Substantia nigra (tissue), 51 donors: ENCODE measurements at places on chromosomes 6 and 20.

DNA sequence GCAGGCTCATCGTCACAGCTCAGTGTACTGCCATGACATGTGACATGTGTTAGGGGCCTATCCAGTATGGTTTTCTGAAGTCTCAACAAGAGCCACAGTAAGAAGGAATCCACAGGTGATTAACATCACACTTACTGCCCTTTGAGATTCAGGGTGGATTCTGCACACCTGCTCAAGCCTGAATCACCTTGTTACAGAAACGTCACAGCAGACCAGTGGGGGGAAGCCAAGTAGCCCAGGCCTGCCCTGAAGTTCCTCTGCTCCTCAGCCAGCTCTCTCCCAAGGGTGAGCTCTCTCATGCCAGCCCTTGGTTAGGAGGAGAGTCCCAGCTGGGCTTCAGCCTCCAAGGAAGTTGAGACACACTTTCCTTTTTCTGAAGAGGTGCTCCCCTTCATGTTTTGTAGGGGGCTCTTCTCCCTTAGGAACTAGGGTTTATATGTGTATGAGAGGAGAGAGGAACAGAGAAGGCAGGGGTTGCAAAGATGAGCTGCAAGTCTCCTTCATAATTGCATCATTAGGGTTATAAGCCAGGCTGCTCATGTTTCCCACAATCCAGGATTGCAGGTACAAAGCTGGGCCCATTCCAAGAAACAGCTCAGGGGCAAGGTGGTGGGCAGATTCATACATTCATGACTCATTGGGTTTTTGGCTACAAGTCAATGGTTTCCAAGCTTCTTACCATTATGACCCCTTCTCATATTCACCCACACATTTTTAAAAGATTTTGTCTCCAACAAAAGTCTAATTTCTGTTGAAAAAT lies 11.6 kb downstream of the GSS start:
- no peak for DNase-seq

DNA sequence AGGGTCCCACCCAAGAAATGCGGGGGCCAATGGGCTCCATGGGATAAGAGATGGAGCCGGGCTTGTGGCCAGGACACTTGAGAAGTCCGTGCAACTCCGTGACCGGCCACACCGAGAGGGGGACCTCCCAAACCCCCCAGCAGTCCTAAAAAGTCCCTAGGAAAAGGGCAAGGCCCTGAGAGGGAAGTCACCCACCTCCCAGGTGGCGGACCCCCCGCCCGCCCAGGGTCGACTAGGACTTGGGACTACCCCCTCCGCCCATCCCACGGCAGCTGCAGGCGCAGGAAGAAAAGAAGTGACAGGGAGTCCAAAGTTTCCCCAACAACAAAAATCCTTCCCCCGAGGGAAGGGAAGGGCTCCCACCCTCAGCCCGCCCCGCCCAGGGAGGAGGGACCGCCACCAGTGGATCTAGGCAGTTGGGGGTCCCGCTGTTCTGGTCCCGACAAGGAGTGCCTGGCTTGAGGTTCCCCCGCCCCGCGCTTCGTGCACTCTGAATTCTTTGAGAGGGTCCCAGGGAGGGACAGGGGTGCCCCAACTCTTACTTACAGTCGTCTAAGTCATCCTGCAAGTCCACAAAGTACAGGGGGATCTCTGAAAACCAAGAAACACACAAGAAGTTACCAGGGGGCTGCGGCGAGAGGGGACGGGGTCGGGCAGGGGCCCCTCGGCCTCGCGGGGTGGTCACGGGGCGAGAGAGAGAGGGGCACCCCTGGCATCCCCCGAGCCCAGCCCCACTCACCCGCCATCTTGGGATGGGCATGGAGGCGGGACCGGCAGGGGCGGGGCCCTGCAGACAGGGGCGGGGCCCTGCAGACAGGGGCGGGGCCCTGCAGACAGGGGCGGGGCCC lies 611 bp upstream of the RAB22A start:
- DNase-seq: peak; percentile 26

DNA sequence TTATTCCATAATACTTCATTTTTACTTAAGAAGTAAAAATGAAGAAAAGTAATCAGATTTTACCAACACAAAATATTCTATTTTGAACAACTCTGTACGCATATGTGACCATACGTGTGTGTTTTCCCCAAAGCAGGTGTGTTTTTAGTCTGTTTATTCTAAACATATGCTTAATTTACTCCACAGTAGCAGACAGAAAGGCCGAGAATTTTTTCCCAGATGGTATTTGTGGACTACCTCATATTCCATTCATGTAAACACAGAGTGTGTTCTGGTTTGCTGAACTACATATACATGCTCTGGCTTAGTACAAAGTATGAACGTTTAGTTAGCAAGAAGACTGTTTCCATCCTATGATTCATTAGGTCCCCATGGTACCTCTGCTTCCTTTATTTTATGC lies 233.3 kb upstream of the RUNX2 start:
- DNase-seq: no peak

DNA sequence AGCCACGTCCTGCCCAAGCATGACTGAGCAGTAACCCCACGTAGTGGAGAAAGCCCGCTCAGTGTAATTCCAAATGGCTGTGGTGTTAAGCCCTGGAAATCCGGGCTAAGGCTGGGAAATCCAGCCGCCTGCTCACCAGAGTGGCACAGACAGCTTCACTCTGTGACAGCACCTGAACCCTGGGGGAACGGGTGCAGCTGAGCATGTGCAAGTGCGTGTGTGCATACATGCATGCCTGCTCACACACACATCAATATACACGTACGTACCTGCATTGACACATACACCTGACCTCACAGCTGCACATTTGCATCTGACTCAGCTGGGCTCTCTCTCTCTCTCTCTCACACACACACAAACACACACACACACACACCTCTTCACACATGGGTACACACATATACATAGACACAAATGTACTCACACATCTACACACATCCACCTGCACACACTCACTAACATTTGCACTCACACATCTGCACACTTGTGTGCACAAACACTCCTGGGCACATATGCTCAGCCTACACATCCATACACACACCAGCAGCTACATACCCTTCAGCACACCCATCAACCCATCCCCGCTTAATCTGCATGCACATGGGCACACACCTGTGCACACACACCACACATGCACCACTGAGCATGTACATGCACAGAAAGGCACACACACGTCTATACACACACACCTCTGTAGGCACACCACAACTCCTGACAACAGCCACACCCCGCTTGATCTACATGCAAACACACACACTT lies 114.1 kb downstream of the GRM4 start:
- no peak for DNase-seq

DNA sequence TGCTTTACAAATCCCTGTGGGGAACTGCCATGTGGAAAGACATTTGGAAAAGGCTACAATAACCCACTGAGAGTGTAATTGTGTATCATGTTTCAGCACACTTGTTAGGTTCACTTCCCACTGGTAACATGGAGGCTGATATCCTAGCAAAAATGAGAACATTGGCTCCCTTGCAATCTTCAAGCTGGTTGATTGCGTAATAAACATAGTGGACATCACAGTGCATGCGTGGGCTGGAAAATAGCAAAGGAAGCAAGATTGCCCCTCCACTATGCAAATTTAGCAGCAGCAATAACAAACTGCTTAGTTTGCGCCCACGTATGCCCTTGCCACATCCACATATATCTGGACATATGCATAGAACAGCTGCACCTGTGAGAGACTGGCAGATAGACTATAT lies 410.2 kb downstream of the MEI4 start:
- DNase-seq: no peak

DNA sequence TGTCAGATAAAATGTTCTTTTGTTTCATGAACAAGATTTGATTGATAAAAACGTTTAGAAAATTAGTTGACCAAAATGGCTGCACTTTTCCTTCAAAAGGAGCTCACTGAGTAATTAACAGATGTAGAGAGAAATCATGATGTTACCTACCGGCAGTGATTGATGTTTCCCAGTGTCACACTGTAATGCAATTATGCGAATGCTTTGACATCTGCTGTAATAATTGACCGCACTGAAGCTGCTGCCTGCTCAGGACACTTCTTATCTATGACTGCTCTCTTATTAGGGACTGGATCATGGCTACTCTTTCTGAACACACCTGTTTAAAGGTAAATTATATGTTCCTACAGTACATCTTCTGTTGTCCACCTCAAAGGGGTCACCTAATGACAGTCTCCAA lies 94.6 kb downstream of the GPR63 start:
- no peak for DNase-seq

DNA sequence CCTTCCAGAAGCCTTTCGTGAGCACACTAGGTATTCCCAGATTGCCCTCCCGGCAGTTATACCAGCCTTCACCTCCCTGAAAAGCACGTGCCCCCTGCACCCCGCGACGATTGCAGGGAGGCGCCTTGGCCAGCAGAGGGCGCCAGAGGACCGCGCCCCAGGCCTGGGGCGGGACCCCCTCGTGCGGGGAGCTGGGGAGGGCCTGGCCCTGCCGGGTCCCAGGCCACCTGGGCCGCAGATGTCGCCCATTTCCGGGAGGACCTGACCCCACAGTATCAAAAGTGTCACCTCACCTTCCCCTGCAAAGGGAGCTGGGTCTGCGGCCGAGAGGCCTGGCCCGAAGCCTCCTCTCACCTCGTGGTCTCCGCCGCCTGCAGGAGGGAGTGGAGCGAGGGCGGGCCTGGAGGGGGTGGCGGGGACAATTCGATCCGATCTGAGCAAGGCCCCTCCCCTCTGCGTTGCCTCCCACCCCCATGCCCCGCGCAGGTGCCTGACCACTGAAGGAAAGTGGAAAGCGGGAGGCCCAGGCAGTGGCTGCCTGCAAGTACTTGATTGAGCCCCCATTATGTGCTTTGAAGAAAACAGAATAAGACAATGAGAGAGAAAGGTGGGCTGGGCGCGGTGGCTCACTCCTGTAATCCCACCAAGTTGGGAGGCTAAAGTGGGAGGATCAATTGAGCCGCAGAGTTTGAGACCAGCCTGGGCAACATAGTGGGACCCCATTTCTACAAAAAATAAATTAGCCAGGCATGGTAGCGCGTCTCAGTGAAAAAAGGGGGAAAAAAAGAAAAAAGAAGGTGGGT lies 3.5 kb upstream of the SNAI1 start:
- DNase-seq: peak; percentile 55

- DNase-seq: no peak
These were observed 117.5 kb upstream of the SIRPG start for GRCh38 chr20:1775117-1775516.

DNA sequence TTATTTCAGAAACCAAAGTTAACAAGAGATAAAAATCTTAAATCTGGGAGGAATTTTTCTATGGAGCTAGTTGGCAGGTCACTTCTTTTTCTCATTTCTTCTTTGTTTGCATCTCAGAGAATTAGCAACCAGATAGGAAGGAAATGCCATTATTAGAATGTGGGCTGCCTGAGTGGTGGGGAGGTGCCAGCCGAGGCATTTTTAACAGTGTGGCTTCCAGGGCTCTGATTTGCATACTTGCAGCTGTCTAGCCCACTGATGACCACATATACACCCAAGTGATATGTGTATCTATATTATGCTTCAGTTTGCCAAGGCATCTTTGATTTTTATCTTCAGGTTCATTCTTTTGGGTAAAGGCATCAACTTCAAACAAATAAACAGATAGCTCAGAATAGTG lies 206.7 kb downstream of the CLIC5 start:
- DNase-seq: no peak

- DNase-seq: no peak
These were observed 87.0 kb downstream of the CDH22 start for GRCh38 chr20:46221256-46221833.

- no peak for DNase-seq
These were observed 25.1 kb upstream of the RFPL4B start for GRCh38 chr6:112321941-112322424.

DNA sequence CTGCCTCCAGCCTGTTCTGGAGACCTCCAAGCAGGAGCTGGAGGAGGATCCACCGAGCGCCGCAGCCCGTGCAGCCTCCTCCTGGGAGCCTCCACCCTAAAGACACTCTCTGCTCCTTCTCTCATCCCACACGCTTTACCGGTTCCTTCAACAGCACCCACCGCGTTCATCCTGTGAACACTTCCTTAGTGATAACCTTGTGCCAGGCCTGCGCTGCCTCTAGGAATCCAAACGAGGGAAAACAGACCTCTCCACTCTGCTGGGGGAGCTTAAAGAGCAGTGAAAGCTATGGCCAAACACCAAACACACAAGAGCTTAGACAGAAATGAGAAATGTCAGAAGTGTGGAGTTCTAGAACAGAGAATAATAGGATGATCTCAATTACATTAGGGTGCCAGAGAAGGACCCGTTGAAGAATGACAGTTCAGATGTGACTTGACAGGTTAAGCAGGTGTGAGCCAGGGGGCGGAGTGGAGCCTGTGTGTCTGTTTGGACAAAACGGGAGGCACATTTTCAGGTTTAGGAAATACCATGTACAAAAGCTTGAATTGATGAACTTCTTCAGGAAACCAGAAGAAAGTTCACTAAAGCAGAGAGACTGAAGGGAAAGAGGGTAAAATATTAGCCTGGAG lies 28.5 kb upstream of the HLA-DRB5 start:
- DNase-seq: no peak

DNA sequence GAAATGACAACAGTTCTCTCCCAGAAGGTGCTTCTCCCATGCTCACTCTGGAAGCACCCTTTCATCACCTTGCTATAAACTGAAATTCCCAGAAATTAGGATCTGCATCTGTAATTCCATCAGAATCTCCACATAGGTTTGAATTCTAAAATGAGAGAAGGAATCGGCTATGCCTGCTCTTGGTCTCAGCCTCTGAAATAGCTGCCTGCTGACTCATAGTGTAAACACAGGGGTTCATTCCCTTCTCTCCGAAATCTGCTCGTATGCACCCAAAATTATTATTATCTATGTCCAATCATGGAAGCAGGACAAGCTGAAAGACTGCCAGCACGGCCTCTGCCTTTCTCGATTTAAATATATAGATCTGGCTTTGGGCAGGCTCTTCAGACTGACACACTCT lies 74.6 kb upstream of the TAB2 start:
- DNase-seq: no peak

DNA sequence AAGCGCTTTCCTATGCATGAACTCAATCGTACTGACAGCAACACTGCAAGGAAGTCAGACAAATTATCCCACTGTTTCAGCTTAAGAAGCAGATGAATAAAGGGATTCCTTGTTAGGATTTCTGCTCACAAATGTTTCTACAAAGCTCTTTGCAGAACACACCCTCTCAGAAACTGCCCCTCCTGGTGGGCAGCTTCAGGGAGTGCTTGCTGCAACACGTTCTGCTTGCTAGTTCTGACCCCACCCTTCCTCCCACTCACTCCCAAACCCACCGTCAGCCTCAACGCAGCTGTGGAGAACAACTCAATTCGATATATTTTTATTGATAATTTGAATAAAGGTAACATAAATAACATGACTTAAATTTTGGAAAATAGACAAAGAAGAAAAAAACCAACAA lies 250.8 kb upstream of the PRDM1 start:
- no peak for DNase-seq
